ENCODE measurements at places on chromosomes 2 and 18. TPM values are rescaled to one million over a fixed set of nuclear protein-coding genes. Genes with fewer than 3 reads are reported as not detected.

The GPAT2 gene
- polyA plus RNA-seq, result 0.64 TPM

The AQP4 gene
- polyA plus RNA-seq, result not detected

The ASB3 gene
- 26.7 TPM for polyA plus RNA-seq

- no peak overlapping the region for H3K27ac ChIP-seq
- DNase-seq, result no peak
- no peaks in the 10 kb centered on the region for H3K4me1 ChIP-seq
These were observed 60.5 kb upstream of the ST3GAL5 start for GRCh38 chr2:85949280-85949679.

GRCh38 chr2:29606104-29607037 lies 315.0 kb downstream of the ALK start:
- DNase-seq, result no peak
- no peaks in the 10 kb centered on the region for H3K27me3 ChIP-seq
- no peak overlapping the region for H3K27ac ChIP-seq

- DNase-seq, result no peak
- H3K27ac ChIP-seq, result peak overlapping the region; percentile 76
- H3K4me1 ChIP-seq, result peaks cover 64% of the 10 kb centered on the region
- H3K4me3 ChIP-seq, result peak overlapping the region; percentile 52
These were observed 8.7 kb downstream of the GYPC start for GRCh38 chr2:126664639-126665038.

GRCh38 chr2:133457861-133458260 lies 110.4 kb downstream of the NCKAP5 start:
- no peaks in the 10 kb centered on the region for H3K36me3 ChIP-seq
- no peaks in the 10 kb centered on the region for H3K4me1 ChIP-seq
- no peak for DNase-seq

- no peaks in the 10 kb centered on the region for H3K4me1 ChIP-seq
- H3K4me3 ChIP-seq, result no peak overlapping the region
- no peaks in the 10 kb centered on the region for H3K36me3 ChIP-seq
- H3K27me3 ChIP-seq, result no peaks in the 10 kb centered on the region
- DNase-seq, result no peak
These were observed 382.6 kb upstream of the CDH2 start for GRCh38 chr18:28559511-28559910.

- H3K4me1 ChIP-seq, result no peaks in the 10 kb centered on the region
- no peak for DNase-seq
- no peaks in the 10 kb centered on the region for H3K27me3 ChIP-seq
These were observed 45.0 kb downstream of the PMS1 start for GRCh38 chr2:189829102-189829833.

- DNase-seq, result peak; percentile 28
- H3K4me3 ChIP-seq, result no peak overlapping the region
These were observed 28.1 kb upstream of the SATB2 start for GRCh38 chr2:199485732-199486335.

- H3K27me3 ChIP-seq, result no peaks in the 10 kb centered on the region
- H3K36me3 ChIP-seq, result no peaks in the 10 kb centered on the region
- H3K4me3 ChIP-seq, result no peak overlapping the region
- no peaks in the 10 kb centered on the region for H3K4me1 ChIP-seq
- DNase-seq, result no peak
These were observed 176.9 kb upstream of the SMAD7 start for GRCh38 chr18:49127471-49128190.

DNA sequence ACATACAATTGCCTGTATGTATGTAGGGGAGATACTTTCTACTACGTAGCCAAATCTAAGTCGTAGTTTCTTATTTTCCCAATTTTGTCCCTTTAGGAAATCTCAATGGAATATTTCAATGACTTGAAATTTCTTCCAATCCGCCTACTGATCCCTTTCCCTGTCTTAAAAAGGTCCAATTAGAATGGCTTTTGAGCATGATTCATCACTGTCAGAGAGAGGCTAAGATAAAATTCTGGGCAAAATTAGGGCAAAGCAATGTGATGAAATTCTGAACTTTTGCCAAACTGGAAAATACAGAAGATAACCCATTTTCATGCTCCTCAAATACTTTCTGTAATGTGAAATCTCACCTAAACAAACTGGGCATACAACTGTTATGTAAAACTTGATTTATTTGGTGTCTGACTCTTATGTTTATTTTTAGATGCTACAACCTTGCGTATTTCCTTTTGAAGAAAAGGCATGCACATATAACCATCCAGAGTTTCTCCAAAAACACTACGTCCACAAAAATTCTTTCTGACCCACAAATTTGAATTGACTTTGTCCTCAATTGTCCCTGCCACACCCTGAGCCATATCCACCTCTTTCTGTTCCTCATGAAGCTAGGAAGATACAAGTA lies 147.1 kb downstream of the IKZF2 start:
- no peak for DNase-seq
- H3K4me3 ChIP-seq, result peak overlapping the region; percentile 77
- peaks cover 30% of the 10 kb centered on the region for H3K36me3 ChIP-seq

DNA sequence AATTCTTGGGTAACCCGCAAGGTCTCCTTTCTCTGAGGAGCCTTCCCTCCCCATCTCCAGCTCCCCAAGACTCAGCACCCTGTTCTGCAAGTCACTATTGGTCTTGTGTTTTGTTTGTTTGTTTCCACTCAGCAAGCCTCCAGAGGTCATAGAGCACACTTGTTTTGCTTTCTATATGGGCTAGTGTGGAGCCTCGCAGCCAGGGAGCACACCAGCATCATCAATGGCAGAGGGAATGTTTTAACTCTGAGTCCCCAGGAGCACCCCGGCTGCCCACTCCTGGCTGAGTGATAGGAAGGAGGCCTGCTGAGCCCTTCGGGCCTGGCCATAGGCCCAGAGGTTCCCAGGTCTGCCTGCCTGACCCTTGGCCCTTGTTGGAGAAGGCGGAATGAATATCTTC lies 36.6 kb downstream of the GLI2 start:
- DNase-seq, result no peak
- no peaks in the 10 kb centered on the region for H3K36me3 ChIP-seq
- no peak overlapping the region for H3K27ac ChIP-seq
- H3K27me3 ChIP-seq, result no peaks in the 10 kb centered on the region
- no peaks in the 10 kb centered on the region for H3K4me1 ChIP-seq
- no peak overlapping the region for H3K4me3 ChIP-seq

- no peak overlapping the region for H3K4me3 ChIP-seq
- no peaks in the 10 kb centered on the region for H3K36me3 ChIP-seq
- no peak for DNase-seq
- no peaks in the 10 kb centered on the region for H3K4me1 ChIP-seq
These were observed 60.3 kb upstream of the LMAN1 start for GRCh38 chr18:59419386-59419785.

DNA sequence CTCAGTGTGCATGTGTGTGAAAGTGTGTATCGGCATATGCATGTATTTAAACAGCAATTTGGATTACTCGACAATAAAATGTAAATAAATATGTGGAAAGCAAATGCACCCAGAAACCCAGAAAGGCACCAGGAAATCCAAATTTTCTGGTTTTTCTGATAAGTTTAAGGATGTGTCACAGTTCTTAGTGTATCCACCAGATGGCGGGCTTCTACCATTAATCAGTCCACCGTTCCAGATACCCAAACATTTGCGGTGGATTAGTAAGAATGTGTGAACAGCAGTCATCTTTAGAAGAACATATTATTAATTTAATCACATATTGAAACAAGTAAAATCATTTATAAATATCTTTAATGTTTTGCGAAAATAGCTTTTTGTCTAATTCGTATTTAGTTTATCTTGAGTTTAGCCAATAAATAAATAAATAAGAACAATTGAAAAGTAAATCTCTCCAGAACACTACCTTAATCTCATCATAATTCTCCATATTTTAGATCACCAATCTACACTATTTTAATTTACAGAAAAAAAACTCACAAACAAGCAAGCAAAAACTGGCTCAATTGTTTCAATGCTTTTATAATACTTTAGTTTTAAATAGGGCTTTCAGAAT lies 298.9 kb downstream of the DSEL start:
- no peaks in the 10 kb centered on the region for H3K36me3 ChIP-seq
- no peak overlapping the region for H3K4me3 ChIP-seq
- DNase-seq, result peak; percentile 72
- H3K4me1 ChIP-seq, result no peaks in the 10 kb centered on the region
- no peak overlapping the region for H3K27ac ChIP-seq

Measured in CD4-positive, CD25-positive, alpha-beta regulatory T cell (primary cell).